ENCODE measurements at places on chromosomes 1 and 21.
A peak's percentile ranks its signal among the peaks of the same experiment; 100 is the strongest.

GRCh38 chr1:245272676-245273075, 117.9 kb downstream of the KIF26B start:
- DNase-seq: no peak

GRCh38 chr1:171429137-171429536, 56.2 kb upstream of the PRRC2C start:
- no peak for DNase-seq

GRCh38 chr1:76501136-76501535, 366.1 kb upstream of the ST6GALNAC5 start:
- no peak for DNase-seq

- no peak for DNase-seq
Observed at GRCh38 chr1:1374589-1374928, 448 bp downstream of the AURKAIP1 start.

DNA sequence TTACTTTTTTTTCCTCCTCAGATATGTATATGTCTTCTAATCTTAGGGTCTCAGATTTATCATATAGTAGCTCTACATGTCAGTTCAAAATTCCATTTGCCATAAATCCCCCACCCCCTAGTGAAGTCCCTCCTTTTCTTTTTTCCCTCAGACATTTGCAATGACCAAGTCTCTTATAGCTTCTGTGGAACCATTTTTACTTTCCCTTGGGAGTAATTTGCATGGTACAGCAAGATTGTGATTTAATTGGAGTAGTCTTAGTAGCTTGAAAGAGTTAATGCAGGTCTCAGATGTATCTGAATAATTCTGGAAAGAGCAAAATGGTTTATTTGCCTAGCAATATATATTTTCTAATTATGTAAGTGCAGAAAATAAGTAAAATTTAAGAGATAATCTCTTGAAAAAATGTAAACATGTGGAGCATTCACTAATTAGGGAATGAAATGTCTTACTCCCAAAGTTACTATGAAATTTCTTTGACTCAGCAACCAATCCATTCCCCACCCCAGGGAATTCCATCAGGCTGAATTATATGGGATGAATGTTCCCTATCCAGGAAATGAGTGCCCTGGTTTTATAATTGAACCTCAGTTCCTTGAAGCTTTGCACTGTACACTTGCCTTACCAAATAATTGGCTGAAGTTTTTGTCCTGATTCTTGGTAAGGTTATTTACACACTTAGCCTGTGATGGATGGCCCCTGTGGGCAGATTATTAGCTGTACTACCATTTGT, 267.0 kb downstream of the DNM3 start:
- no peak for DNase-seq

DNA sequence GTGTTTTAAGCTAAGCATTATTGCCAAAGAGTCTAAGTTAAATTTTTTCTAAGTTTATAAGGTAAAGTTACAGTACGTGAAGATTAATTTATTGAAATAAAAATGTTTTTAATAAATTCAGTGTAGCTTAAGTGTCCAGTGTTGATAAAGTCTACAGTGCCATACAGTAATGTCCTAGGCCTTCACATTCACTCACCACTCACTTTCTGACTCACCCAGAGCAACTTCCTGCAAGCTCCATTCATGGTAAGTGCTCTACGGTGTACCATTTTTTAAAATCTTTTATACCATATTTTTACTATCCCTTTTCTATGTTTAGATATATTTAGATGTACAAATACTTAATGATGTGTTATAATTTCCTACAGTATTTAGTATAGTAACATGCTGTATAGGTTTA, 173.2 kb downstream of the CACNA1E start:
- no peak for DNase-seq

- peak; percentile 79 for DNase-seq
Observed at GRCh38 chr1:156090840-156091188, 8.5 kb upstream of the MEX3A start.

DNA sequence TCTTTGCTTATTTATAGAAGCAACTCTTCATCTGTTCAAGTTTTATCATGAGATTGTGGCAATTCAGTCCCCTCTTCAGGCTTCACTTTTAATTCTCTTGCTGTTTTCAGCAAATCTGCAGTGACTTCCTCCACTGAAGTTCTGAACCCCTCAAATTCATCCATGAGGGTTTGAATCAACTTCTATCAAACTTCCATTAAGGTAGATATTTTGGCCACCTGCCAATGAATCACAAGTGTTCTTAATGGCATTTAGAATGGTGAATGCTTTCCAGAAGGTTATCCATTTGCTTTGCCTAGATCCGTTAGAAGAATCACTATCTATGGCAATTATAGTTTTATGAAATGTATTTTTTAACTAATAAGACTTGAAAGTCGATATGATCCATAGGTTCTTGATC, 946.7 kb upstream of the B3GALT2 start:
- no peak for DNase-seq

GRCh38 chr21:29316029-29316742, 17.5 kb downstream of the BACH1 start:
- DNase-seq: no peak

DNA sequence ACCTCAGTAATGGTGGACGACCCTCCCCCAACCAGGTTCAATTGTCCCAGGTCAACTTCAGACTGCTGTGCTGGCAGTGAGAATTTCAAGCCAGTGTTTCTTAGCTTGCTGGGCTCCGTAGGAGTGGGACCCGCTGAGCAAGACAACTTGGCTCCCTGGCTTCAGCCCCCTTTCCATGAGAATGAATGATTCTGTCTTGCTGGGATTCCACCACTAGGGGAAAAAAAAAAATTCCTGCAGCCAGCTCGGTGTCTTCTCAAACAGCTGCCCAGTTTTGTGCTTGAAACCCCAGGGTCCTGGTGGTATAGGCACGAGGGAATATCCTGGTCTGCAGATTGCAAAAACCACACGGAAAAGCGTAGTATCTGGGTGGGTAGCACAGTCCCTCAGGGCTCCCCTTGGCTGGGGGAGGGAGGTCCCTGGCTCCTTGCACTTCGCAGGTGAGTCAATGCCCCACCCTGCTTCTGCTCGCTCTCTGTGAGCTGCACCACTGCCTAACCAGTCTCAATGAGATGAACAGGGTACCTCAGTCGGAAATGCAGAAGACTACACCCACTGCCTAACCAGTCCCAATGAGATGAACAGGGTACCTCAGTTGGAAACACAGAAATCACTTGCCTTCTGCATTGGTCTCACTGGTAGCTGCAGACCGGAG, 41.5 kb downstream of the GBP6 start:
- DNase-seq: no peak

GRCh38 chr1:82161700-82162141, 361.0 kb downstream of the ADGRL2 start:
- DNase-seq: peak; percentile 80

- peak; percentile 65 for DNase-seq
Observed at GRCh38 chr1:20185834-20186782, at the start of the genes PLA2G2C and UBXN10. Gene PLA2G2C, minus strand, starts transcription at chr1:20186518. Its CDS starts 9,155 bp downstream, at chr1:20177363. Gene UBXN10, plus strand, starts transcription at chr1:20186096. Its CDS starts 4,466 bp downstream, at chr1:20190562.

DNA sequence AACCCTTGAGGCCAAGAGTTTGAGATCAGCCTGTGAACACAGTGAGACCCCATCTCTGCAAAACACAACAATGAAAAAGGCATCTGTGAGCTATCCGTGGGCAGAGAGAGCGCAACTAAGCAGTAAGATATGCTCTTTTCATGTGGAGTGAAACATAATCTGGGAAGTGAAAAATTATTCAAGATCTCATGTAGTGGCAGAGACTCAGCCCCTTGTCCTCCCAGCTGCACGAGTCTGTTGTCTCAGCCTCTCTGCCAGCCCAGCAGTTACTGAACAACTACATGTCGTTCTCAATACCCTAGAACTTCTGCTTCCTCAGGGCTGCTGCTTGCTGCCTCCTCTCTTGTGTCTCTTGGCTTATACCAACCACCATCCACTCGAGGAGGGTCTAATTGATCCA, 61.3 kb upstream of the WDR26 start:
- no peak for DNase-seq

DNA sequence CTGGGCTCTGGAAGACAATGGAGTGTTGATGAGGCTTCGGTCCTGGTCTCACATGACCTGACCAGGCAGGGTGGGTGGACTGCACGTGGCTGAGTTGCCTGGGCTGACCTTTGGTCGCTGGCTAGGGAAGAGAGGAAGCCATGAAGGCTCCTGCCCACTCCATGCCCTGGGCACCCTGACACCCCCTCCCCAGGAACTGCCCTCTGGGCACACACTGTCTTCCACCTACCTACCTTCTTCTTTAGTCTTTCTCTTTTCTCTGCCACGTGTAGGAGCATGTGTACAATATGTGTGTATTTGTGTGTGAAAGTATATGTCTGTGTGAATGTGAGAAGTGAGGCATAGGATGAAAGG, 15.1 kb downstream of the POU3F1 start:
- DNase-seq: no peak

DNA sequence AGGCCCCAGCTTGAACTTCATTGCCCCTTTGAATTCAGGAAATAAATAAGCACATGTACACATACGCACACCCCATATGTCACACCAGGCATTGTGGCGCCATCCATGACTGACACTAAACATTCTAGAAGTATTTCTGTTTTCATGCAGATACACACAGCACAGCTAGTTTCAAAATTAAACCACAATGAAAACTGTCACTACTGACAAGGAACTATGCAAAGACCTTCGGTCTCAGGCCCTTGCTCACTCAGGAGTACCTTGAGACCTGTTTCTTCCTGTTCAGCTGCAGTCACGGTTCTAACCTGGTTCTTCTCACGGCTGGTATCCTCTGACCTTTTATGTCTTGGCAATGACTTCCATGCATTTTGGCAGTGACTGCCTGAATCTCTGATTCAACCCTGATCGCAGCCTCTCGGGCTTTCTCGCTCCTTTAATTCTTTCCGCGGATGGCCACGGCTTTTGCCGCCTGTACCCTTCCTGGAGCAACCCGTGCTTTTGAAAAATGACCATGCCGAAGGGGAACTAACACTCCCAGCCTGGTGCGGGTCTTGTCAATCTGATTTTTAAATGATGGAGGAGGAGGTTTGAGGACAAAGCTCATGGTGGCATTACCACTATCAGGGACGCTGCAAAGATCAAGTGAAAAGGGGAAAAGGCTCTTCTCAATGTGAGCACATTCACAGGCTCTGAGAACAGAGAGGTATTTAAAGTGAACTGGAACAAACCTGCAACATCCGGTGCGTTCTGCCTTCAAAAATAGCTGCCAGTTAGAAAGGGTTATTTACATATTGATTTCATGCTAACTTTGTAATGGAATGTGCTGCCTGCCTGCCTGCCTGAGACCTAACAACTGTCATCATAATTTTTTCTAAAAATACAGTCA, 384.6 kb downstream of the RRAGC start:
- DNase-seq: peak; percentile 20

GRCh38 chr21:42153046-42153686, 65.8 kb upstream of the ABCG1 start:
- DNase-seq: no peak

GRCh38 chr1:6538956-6539355, 15.4 kb downstream of the NOL9 start:
- no peak for DNase-seq

- DNase-seq: peak; percentile 31
Observed at GRCh38 chr1:232868793-232869491, 63.7 kb downstream of the MAP10 start.

DNA sequence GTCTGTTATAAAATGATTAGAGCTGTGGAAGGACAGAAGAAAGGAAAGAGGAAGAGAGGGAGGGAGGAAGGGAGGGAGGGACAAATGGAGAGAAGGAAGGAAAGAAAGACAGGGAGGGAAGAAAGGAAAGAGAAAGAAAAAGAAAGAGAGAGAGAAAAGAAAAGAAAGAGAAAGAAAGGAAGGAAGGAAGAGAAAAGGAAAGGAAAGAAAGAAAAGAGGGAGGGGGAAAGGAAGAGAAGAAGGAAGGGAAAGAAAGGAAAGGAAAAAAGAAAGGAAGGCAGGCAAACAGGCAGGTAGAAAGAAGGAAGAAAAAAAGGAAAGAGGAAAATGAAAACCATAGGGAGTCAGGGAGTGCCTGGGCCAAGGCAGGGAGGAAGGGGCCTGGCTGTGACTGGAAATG, 14.5 kb upstream of the BACE2 start:
- DNase-seq: no peak

GRCh38 chr1:198649968-198650338, 11.1 kb downstream of the PTPRC start:
- no peak for DNase-seq

GRCh38 chr1:36920371-36920770, 113.9 kb downstream of the GRIK3 start:
- DNase-seq: no peak

- no peak for DNase-seq
Observed at GRCh38 chr1:2375246-2375922, 16.0 kb downstream of the MORN1 start.

- peak; percentile 93 for DNase-seq
Observed at GRCh38 chr21:34974162-34974981, 74.7 kb downstream of the RUNX1 start.

GRCh38 chr1:9280015-9280860, 12.5 kb upstream of the SPSB1 start:
- no peak for DNase-seq

DNA sequence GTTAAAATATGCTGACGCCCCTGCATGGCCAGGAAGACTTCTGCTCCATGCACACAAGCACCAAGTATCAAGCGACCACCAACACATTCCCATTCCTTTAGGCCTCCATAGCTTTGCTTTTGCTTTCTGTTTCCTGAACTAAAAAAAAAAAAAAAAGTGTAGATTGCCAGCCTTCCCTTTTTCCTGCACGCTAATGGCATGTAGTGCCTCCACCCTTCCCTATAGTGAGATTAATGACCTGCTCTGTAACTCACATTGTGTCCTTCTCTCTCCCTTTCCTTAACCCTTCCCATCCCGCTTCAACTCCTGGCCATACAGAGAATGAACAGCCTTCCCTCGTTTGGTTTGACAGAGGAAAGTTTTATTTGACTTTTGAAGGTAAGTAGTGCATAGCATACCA, 57.1 kb upstream of the DYNLT5 start:
- DNase-seq: no peak

- no peak for DNase-seq
Observed at GRCh38 chr1:162175379-162176081, 106.0 kb downstream of the NOS1AP start.

GRCh38 chr1:37394574-37395464, 79.6 kb upstream of the ZC3H12A start:
- no peak for DNase-seq

GRCh38 chr1:28127617-28128257, 39.3 kb upstream of the EYA3 start:
- no peak for DNase-seq
